Stomach (tissue), 19 donors: ENCODE measurements at places on chromosomes 1 and 21. TPM values are rescaled to one million over a fixed set of nuclear protein-coding genes. Genes with fewer than 3 reads are reported as not detected.

DNA sequence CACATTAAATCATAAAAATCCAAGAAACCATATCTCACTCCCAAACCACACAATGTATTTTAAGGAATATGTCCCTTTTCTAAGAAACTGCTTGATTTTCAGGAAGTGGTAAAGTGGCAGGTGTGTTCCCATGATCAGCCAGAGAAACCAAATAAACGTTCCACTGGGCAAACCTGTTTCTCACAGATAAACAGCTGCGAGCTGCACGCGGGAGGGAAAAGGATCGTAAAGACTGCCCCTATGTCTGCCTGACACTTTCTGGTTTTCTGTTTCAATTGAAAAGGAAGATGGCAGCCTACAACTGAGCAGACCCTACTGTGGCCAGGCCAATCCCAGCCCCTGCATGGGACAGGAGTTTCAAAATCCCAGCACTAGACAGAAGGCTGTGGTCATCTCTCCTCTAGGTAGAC, 36.6 kb downstream of the HIVEP3 start:
- H3K36me3 ChIP-seq = no peaks in the 10 kb centered on the region
- no peaks in the 10 kb centered on the region for H3K27me3 ChIP-seq
- H3K4me3 ChIP-seq = no peak overlapping the region
- peak overlapping the region; percentile 49 for H3K27ac ChIP-seq

Gene UBL4B
- not detected for total RNA-seq

Gene TFAP2E
- 1.8 TPM for total RNA-seq

GRCh38 chr1:84715342-84716019, 25.2 kb upstream of the SSX2IP start:
- no peaks in the 10 kb centered on the region for H3K27me3 ChIP-seq
- H3K36me3 ChIP-seq = no peaks in the 10 kb centered on the region
- DNase-seq = no peak
- no peaks in the 10 kb centered on the region for H3K4me1 ChIP-seq

Gene FAM110D
- not detected for total RNA-seq

DNA sequence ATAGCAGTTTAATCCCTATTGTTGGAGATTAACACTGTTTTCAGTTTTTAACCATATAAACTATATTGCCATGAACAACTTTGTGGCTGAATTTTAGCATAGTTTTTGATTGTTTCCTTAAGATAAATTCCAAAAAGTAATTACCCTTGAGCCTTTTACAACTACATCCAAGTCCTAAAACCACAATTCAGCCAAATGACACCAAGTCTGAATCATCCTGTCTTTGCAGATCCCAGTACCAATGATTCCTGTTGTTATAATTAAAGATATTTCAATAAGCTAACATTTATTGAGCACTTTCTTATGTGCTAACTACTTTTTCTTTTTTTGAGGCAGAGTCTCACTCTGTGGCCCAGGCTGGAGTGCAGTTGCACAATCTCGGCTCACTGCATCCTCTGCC, 35.6 kb downstream of the IL23R start:
- H3K4me1 ChIP-seq = no peaks in the 10 kb centered on the region
- DNase-seq = no peak
- no peak overlapping the region for H3K4me3 ChIP-seq
- H3K27ac ChIP-seq = no peak overlapping the region

Gene TSNAX
- total RNA-seq = 12.7 TPM

Gene KCNJ9
- not detected for total RNA-seq
